ENCODE measurements at places on chromosomes 1 and 21.

DNA sequence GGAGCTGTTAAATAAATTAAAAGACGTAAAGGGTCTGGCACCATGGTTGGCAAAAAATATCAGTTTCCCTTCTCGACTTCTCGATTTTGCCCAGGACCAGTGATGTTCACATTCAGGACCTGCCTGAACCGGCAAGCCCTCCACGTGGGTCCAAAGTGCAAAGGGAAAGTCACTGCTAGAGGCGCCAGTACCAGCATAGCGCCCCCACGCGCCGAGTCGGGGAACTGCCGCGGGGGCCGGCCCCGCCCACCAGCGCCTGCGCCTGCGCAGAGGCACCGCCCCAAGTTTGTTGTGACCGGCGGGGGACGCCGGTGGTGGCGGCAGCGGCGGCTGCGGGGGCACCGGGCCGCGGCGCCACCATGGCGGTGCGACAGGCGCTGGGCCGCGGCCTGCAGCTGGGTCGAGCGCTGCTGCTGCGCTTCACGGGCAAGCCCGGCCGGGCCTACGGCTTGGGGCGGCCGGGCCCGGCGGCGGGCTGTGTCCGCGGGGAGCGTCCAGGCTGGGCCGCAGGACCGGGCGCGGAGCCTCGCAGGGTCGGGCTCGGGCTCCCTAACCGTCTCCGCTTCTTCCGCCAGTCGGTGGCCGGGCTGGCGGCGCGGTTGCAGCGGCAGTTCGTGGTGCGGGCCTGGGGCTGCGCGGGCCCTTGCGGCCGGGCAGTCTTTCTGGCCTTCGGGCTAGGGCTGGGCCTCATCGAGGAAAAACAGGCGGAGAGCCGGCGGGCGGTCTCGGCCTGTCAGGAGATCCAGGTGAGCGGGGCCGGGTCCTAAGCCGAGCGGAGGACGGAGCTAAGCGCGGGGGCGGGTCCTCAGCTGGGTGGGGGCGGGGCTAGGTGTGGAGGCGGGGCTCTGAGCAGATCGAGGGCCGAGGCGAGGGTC, at the start of gene PINK1:
Gene PINK1, plus strand, starts transcription at position 269 of the 875 bp plus-strand sequence. Its CDS starts 91 bp downstream, at position 360.
- DNase-seq: peak; percentile 92

GRCh38 chr1:179883745-179884138, 1.7 kb downstream of the TOR1AIP1 start:
- DNase-seq: no peak

GRCh38 chr1:103958699-103959098, 209.0 kb downstream of the AMY1C start:
- no peak for DNase-seq

DNA sequence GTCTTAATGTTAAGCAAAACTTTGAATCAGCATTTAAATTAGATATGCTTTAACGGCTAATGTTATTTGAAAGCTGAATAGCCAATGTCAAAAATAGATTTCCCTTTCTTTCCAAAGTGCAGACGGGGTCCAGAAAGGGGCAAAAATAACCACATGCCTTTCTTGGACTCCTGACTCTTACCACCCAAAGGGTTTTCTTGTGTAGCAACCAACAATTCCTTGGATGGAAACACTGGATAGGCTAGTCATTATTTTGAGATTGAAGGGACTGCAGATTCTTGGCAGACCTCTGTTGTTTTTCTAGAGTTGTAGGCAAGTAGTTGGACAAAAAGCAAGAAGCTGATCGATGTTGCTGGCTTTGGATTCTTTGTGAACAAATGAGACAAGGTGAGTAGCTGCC, 107.0 kb downstream of the MRPS6 start:
- no peak for DNase-seq

GRCh38 chr1:161709373-161709772, 2.3 kb downstream of the FCRLA start:
- DNase-seq: no peak

- DNase-seq: no peak
Observed at GRCh38 chr1:67682659-67683197, 2.3 kb upstream of the GADD45A start.
